NCI-H2029 (cell line): ENCODE measurements at places on chromosomes 3 and 15.

DNA sequence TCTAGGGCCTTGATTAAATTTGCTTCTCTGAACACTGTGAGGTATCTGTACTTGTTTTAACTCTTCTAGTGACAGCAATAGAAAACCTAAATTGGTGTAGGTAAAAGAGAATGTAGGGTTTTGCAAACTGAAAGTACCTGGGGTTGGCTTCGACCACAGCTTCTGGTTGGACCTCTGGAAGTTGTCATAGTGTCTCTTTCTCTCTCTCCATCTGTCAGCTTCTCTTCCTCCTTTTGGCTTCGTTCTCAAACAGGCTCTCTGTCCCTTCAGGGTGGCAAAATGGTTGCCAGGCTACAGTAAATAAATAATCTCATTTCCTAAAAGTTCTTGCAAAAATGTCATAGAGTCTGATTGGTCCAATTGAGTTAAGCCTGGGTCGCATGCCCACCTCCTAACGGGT is 149.3 kb upstream of the CTDSPL start:
- DNase-seq: no peak

DNA sequence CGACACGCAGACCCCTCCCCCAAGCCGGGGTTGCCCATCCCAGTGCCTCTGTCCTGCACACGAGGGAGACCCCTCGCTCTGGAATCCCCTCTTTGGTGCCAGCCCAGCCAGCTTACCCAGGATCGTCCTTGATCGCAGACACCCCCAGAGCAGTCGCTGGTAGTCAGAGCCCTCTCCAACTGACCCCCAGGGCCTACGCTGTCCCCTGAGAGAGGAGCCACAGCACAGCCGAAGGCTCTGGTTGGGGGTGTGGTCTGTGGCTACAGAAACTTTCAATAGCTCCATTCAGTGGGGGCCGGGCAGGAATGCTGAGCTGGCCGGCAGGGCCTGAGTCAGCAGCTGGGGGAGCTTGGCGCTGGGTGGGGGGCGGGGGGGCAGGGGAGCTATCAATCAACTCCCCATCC is at the start of gene LCTL:
Gene LCTL (minus strand): TSS at position 258 of the 404 bp plus-strand sequence. CDS start 633 bp downstream, outside the sequence.
- DNase-seq: no peak

DNA sequence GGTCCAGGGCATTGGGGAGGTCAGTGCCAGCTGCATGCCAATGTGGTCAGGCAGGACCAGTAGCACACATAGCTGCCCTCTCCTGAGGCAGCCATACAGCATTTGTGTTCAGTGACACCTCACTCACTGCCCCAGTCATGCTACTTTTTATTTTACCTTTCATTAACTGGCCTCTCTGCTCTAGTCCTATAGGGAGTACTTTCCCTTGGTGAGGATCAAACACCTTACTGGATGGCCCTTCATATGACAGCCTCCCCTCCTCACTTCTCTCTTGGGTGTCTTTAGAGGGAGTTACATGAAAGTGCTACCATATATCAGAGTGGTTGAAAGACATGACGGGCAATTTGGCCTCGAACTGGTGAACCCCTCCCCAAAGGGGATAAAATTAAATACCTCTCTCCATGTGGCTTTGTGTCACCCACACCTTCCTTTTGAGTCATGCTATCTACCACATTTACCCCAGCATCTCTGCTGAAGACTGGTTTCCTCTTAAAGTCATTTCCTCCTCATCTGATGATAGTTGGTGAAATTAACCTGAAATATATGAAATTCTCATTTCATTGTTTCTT is 17.6 kb downstream of the RLBP1 start:
- no peak for DNase-seq

- DNase-seq: no peak
Measured at GRCh38 chr3:44795197-44795596, 33.6 kb downstream of the KIF15 start.

- DNase-seq: no peak
Measured at GRCh38 chr3:81938681-81939080, 177.2 kb upstream of the GBE1 start.

GRCh38 chr3:70020906-70021660 is 21.6 kb downstream of the SAMMSON start:
- DNase-seq: no peak

DNA sequence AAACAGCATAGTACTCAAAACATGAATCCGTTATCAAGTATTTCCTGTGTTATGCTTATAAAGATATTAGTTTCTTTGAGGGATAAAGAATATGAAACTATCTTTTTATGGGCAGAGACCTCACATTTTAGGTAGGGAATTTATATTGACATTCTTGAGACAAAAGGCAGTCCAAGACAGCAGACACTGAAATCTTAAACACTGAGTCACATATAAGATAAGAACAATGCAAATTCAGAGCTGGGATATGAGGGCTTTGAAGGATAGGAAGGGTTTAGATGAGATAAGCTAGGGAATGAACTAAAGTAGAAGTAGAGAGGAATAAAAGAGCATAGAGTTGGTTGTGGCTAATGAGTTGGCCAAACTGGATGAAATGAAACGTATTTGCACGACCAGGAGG is 58.4 kb downstream of the ASTE1 start:
- no peak for DNase-seq

DNA sequence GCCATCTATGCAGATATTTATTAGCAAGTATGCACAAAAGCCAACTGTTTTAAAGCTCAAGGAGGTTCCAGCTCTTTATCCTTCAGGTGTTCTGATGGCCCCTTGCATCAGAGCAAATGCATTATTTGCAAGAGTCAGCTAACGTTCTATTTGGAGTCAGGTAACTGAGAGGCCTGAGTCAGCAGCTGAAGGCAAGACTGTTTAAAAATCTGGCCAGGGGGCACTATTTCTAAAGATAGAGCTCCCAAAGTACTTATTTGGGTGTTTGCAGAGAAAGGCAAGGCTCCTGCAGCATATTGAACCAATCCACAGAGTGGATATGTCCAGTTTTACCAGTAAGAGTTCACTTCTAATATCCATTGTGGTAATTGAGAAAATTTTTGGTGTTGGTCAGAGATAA is 146.1 kb downstream of the LRTM1 start:
- DNase-seq: no peak

DNA sequence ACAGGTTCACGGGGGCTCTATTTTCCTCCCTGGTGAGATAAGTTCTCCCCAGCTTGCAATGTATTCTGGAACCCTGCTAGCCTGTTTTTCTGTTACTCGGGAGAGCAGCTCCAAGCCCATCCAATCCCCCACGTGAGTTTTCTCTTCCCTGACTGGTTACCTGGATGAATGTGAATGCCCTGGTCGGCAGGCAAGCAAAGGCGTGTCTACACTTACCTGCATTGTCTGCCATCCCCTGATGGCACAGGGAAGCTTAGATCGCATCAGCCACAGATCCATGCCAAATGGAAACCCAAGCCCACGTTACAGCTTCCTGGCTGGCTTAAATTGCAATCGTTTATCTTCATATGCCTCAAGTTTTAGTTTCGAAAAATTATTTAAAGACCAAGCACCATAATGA is 149.9 kb downstream of the FOXP1 start:
- DNase-seq: no peak

GRCh38 chr15:73856458-73857192 is 16.7 kb upstream of the TBC1D21 start:
- peak; percentile 43 for DNase-seq

- DNase-seq: no peak
Measured at GRCh38 chr3:42216931-42217333, 49.1 kb downstream of the CCK start.

DNA sequence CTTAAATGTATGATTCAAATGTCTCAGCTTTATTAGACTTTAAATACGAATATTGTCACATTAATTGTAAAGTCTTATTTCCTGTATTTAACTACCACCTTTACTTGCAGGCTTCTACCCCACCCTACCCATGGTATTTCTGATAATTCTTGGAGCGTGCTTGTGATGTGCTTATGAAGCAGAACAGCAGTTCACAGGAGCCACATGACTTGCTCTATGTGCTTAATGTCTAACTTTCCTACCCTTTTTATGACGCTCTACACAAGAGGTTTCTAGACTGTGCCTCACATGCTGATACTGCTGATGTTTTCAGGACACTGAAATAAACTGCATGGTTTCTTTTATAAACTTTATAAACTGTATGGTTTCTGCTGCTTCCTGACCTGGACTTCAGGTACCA is 553.5 kb upstream of the CCDC54 start:
- no peak for DNase-seq
